ENCODE measurements at places on chromosomes 6 and 20.

- no peak for DNase-seq
These were observed 4.7 kb upstream of the CCN6 start for GRCh38 chr6:112049026-112049799.

DNA sequence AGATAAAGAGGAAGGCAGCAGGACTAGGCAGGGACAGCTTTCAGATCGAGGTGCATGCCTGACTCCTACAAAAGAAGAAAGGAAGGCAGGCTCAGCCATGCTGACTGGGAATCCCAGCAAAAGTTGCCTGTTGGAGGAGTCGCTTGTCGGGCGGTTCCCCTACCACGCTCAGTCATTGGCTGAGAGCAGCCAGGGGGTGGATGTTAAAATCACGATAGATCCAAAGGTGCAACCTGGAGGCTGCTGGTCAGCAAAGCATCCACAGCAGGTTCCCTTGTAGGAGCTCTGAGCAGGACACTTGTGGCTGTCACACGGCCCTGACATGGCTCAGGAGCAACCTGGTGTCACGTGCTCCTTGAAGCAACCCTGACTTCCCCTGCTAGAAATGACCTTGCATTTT is 74.6 kb downstream of the ISM1 start:
- no peak for DNase-seq

GRCh38 chr6:168179133-168179532 is 100.1 kb upstream of the FRMD1 start:
- DNase-seq, result no peak

GRCh38 chr6:147852772-147853171 is 344.3 kb downstream of the SAMD5 start:
- no peak for DNase-seq

DNA sequence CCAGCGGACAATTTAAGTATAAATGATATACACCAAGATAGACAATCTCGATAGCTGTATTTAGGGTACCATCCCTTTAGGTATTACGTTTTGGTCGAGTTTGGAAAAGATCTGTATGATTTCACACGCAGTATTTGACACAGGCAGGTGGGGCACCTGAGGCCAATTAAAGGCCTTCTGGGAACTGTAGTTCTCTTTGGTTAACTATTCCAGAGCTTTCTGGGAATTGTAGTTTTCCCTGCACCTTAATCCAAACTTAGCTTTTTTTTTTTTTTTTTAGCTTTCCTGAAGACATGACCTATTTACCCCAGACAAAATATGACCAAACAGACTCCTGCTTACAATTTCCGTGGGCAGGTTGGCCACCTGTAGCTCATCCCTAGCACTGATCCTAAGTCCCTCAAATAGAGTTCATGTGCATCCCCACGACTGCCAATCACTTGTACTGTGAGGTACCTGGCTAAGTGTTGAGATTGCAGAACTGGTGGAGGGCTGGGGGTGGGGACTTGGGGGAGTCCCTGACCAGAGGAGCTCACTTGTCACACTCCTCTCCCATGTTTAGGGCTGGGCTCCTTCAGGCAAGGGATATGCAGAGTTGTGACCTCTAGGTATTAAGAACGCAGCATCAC is 999 bp upstream of the EHMT2 start:
- peak; percentile 33 for DNase-seq

DNA sequence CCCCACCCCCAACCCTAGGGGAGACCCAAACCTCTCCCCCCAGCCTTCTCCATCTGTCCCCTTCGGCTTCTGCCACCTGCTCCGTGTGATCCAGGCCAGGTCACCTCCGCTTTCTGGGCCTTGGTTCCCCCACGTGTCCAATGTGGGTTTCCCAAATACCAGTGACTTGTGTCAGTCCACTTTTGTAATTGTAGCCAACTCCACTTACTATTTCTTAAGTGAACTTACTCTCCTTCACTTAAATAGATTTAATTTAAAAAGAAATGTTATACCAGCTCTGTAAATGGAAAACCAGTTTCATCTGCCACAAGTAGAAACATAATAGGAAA is 10.0 kb upstream of the FAM110A start:
- no peak for DNase-seq

All from HS-27A (cell line).